LHCN-M2 (cell line): ENCODE measurements at places on chromosomes 16 and 17. TPM values are rescaled to one million over a fixed set of nuclear protein-coding genes. Genes with fewer than 3 reads are reported as not detected.

GRCh38 chr17:40093580-40094201 is 6.7 kb downstream of the NR1D1 start:
- DNase-seq: no peak

KRT12 gene
- not detected in 2 replicates for total RNA-seq

DNA sequence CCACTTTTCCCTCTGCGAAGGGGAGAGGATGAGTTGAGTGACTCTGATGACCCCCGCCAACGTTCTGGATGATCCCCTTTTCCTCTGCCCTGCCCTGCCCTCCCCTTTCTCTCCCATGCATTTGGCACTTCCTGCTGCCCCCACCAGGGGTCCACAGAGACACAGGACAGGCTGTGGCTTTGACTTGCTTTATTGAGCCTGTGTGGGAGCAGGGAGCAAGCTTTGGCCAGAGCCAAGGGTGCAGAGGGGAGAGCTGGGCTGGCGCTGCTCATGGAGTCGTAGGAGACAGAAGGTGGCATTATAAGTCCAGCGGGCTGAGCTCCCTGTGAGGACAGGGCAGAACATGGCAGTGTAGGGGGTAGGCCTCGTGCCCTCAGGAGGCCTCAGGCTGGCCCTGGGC is 1.6 kb downstream of the PPY start:
- peak; percentile 42 for DNase-seq

GRCh38 chr17:80453126-80453997 is 23.0 kb downstream of the NPTX1 start:
- no peak for DNase-seq

- no peak for DNase-seq
Observed at GRCh38 chr17:73746314-73747073, 102.2 kb upstream of the SDK2 start.

GJC1 gene
- 23.7 and 24.6 TPM in 2 replicates for total RNA-seq

GRCh38 chr17:79747508-79748294 is 17.0 kb downstream of the ENPP7 start:
- DNase-seq: no peak

DNA sequence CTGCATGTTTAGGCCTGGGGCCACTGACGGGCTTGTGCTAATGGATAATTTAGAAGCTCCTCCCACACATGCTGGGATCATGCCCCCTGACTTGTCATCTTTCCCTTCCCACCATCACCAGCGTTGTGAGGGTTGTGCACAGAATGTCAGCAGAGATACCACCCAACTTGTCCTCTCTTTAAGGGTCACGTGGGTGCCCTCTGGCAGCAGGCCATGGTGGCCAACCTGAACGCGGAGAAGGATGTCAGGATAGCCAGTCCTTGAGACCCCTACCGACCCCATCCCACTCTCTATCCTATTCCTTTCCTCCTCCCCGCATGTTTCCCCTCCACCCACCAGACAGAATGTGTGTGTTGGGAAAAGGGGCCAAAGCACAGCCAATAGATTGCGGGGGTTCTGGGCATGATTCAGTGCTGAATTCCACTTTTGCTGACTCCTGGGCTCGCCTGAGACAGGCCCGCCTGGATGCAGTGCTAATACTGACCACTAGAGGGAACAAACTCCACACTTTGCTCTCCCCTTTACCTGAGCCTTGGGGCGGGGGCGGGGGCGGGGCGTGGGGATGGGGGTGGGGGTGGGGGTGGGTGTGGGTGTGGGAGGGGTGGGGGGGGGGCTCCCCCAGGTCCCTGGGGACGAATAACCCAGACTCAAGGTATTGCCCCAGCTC is at the start of gene GH2:
Gene GH2 (minus strand): TSS at position 10 of the 667 bp plus-strand sequence. CDS start 143 bp downstream, outside the sequence.
- peak; percentile 22 for DNase-seq

GRCh38 chr17:55546991-55547664 is 35.9 kb upstream of the SMIM36 start:
- DNase-seq: no peak

SLC38A8 gene
- total RNA-seq: not detected in 2 replicates
